ENCODE measurements at places on chromosomes 16 and 17. TPM values are rescaled to one million over a fixed set of nuclear protein-coding genes. Genes with fewer than 3 reads are reported as not detected.

DNA sequence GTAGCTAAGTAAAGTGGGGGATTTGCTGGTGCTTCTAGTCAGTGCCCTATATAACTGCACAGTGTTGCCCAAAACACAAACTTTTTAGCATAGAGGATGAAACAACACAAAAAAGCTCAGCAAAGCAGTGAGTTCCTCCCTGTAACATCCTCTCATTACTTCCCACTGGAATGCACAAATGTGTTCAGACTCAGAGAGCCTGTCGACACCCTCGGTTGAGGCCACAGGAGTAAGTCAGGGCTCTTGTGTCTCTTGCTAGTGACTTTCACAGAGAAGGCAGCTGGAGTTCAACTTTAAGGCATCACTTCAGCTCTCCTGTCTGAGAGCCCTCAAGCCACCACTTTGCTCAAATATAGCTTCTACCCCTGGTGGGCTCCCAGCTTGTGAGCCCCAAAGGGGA lies 107.2 kb upstream of the NETO2 start:
- no peak for DNase-seq

- DNase-seq, result no peak
Measured at GRCh38 chr17:67769231-67769630, 51.5 kb downstream of the NOL11 start.

DNA sequence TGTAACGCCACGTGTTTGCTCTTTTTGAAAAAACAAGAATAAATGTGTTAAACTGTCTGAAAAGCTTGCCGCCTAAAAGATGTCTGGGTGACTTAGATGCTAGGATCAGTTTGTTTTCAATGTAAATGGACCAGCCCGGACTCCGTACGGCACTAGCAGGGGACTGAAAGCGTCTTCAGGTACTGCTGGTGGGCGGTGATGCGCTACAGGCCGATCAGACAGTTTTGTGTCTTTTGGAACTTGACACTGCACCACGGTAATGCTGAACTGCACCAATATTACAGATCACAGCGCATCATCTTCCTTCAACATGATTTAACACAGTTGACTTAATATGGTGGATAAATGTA lies 727 bp upstream of the MBTPS1 start:
- no peak for DNase-seq

GRCh38 chr16:54412037-54412436 lies 125.5 kb upstream of the IRX3 start:
- DNase-seq, result no peak

DNA sequence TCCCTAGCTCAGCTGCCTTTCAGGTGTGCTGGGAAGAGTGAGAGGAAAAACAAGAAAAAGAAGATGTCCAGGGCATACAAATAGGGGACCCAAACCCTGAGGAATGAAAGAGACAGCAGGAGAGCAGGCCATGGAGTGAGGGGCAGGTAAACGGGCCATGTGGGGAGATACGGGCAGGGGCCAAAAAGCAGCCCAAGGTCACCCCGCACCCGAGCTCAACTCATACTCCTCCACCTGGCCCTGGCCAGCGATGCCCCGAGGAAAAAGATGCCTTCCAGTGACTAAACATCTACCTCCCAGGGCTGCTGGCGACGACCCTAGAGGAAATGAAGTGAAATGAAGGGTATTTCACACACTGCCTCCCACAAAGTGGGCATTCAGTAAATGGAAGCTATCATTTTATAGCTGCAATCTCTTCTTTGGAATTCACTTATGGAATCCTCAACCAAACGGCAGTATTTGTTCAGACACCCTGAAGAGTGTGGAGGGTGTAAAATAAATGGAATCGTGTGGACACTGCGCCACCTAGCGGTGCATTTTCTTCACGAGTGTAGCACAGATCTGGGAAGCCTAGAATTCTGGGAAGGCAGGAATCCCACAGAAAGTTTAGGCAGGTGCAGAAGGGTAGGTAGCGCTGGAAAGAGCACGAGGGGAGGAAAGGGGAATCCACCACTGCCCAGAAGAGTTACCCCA lies 14.9 kb downstream of the ELAC2 start:
- peak; percentile 76 for DNase-seq

GRCh38 chr17:74525465-74525725 lies 5.9 kb downstream of the CD300LB start:
- no peak for DNase-seq

GRCh38 chr17:37740915-37741314 lies 3.9 kb downstream of the HNF1B start:
- DNase-seq, result no peak

The ABR gene
- total RNA-seq, result 753 TPM

The LGALS9B gene
- total RNA-seq, result 2.1 TPM

The ABCA10 gene
- total RNA-seq, result 16.6 TPM

The CHD9NB gene
- not detected for total RNA-seq

Data from Peyer's patch (tissue), 4 donors.